ENCODE measurements at places on chromosomes 5 and 9.
A peak's percentile ranks its signal among the peaks of the same experiment; 100 is the strongest.

- no peak for DNase-seq
Observed at GRCh38 chr9:108832179-108832500, 23.6 kb downstream of the ACTL7B start.

- no peak for DNase-seq
Observed at GRCh38 chr9:22700171-22700570, 253.5 kb downstream of the DMRTA1 start.

GRCh38 chr5:58800861-58801540 lies 218.1 kb downstream of the RAB3C start:
- DNase-seq = no peak

GRCh38 chr9:129885670-129886106 lies 50.4 kb downstream of the USP20 start:
- DNase-seq = peak; percentile 30

DNA sequence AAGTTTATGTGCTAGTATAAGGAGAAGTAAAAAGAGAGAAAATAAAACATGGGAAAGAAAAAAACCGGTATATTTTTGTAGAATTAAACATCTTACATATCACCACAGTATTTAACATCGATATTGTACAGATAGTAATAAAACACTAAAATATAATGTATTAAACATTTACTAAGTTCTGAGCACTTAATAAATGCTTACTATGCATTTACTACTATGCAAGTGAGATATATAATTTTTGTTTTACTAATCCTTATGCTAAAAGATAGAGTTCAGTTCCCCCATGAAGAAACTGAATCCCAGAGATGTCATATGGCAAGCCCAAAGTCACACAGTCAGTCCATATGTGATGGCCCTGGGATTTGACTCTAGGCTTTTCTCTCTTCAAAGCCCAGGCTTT lies 51.1 kb downstream of the SH3TC2 start:
- DNase-seq = no peak

DNA sequence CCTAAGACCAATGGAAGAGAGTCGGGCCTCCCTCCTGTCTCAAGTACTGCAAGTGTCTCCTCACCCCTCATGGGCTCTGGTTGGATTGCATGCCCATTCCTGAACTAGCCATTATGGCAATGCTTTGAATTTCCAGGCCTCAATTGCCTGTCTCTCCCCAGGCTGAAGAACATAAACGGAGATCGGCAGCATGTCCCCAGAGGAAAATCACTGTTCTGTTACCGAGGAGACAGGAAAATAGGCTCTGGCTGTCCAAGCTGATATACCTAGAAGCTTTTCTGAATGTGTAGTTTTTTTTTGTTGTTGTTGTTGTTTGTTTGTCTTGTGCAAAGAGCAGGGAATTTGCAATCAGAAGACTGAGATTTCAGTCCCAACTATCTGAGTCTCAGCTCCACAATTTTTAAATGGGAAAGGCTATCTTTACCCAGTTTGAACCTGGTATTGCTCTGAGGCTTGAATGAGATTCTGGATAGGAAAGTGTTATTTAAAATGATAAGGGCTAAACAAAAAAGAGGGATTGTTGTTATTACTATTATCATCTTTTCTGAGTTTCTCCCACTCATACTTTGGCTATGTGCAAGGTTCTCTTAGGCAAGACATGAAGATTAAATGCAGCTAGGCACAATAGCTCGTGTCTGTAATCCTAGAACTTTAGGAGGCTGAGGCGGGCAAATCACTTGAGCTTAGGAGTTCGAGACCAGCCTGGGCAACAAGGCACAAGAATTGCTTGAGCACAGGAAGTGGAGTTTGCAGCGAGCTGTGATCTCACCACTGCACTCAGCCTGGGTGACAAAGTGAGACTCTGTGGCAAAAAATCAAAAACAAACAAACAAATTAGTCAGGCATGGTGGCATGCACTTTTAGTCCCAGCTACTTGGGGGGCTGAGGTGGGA lies 77.2 kb upstream of the KLF9 start:
- no peak for DNase-seq

- DNase-seq = no peak
Observed at GRCh38 chr9:2335260-2335659, 286.3 kb upstream of the VLDLR start.

DNA sequence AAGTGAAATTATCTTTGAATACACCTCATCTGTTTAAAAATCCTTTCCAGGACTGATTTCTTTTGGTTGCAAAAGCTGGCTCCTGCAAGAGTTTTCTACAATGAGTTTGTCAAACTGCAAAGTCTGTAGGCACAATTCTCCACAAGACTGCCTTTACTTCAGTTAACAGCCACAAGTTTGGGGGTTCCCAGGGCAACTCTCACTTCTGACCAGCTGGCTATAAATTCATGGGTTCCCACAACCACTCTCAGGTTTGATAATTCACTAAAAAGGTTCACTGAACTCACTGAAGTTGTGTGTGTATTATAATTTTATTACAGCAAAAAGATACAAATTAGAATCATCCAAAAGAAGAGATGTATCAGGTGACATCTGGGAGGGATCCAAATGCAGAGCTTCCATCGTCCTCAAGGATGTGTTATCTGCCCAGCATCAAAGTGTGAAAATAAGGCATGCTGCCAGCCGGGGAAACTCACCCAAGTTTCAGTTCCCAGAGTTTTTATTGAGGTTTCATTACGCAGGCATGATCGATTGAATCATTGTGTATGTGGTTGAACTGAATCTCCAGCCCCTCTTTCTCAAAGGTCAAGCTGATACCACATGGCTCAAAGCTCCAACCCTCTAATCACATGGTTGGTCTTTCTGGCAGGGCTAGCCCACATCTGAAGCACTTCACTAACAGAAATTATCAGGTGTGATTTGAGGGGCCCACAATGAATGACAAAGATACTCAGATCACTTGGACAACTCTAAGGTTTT lies 19.0 kb upstream of the PSIP1 start:
- no peak for DNase-seq

GRCh38 chr9:127396253-127396807 lies 639 bp upstream of the SLC2A8 start:
- no peak for DNase-seq

DNA sequence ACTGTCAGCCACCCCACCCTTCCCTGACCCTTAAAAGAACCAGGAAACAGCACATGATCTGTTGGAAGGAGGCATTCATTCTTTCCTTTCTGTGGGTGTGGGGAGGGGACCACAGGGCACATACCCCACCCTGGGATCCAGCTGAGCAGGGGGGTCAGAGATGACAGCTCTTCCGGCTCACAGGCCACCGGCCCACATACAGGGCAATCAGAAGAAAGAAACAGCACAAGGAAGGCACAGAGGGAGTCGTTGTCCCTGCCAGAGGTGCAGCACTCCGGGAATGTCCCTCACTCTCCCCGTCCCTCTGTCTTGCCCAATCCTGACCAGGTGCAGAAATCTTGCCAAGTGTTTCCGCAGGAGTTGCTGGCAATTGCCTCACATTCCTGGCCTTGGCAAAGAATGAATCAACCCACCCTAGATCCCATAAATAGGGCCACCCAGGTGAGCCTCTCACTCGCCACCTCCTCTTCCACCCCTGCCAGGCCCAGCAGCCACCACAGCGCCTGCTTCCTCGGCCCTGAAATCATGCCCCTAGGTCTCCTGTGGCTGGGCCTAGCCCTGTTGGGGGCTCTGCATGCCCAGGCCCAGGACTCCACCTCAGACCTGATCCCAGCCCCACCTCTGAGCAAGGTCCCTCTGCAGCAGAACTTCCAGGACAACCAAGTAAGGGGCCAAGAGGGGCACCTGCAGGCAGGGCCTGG lies at the start of gene LCN2:
TSS of gene LCN2 (plus strand) at position 453 of the 701 bp plus-strand sequence. CDS start at position 526, 73 bp downstream.
- no peak for DNase-seq

DNA sequence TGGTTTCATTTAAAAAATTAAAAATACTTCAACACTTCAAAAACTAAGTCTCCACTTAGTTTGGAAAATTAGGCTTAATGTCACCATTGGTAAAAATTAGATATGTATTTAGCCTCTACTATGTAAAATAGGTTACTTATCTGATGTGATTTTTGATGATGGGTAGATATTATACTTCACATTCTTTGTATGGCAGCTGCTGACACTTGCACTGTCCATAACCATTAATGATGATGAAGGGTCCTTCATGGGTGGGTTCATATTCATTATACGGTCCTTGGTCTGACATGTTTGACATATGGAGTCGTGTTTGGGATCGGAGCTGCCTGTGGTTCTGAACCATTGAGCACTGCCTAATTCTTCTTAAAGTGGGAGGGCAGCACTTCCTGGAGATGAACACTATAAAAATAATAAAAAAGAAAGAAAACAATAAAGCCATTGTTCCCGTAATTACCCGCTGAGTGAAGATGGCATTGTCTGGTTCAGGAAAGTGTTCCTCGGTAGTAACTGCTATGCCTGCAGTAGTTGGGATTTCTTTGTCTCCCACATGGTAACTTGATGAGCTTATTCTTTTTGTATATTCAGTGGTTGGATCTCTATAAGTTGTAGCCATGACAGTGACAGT lies 2.2 kb downstream of the LRRTM2 start:
- DNase-seq = no peak

DNA sequence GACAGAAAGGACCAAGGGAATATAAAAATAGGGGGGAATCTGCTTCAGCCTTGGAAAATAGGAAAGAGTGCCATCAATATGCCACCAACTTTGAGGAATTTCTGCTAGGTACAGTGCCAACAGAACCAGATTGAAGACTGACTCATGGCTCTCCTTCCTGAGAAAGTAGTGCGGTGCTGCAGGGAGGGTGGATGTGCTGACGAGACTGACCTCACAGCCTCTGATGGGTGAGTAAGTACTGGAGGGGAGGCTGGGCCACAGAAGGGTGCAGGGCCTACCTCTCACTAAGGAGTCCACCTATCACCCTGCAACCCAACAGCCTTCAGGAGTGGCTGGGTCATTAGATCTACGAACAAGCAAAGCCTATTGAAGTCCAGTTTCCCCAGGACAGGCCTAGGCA lies 187.6 kb downstream of the GABBR2 start:
- DNase-seq = no peak

DNA sequence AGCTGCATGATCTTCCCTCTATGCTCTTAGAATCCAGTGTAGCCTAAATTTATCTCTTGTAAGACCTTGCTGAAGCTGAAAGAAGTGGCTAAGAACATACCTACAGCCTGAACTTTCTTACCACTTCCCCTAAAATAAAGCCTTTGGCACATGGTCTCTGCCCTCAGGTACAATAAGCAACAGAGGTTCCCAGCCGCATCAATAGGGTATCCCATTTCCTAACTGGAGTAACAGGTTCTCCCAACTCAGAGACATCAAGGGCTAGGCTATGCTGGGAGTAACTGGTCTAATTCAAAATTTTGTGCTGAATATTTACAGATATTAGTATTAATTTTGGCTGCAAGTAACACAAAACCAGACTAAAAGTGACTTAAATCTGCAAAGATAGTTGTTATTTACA lies 335.8 kb upstream of the TRPC7 start:
- DNase-seq = no peak

- no peak for DNase-seq
Observed at GRCh38 chr5:3010953-3011763, 259.7 kb upstream of the IRX2 start.

- peak; percentile 35 for DNase-seq
Observed at GRCh38 chr5:164504141-164504772, 998.8 kb downstream of the MAT2B start.

- no peak for DNase-seq
Observed at GRCh38 chr5:125609011-125609410, 814.2 kb upstream of the GRAMD2B start.

GRCh38 chr5:83654427-83654994 lies 66.1 kb downstream of the HAPLN1 start:
- DNase-seq = no peak

DNA sequence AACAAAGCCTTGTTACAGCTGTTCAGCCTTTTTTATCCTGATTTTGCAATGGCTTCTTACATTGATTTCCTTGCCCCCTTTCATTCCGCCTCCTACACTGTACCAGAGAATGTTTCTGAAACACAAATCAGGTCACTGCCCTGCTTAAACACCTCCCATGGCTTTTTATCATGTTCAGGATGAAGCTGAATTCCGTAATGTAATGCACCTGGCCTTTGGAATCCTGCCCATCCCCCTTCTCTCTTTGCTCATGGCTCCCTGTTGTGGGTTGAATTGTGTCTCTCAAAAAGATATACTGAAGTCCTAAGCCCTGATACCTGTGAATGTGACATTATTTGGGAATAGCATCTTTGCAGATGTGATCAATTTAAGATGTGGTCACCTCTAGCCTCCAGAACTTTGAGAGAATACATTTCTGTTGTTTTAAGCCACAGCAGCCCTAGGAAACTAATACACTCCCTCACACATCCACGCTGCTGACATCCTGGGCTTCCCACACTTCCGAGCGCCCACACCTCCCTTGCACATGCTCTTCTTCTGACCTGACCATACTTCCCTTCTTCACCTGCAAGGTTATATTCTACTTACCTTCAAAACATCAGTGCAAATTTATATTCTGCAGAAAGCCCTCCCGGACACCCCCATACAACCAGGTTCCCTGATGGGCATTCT lies 101.2 kb downstream of the DNAH5 start:
- no peak for DNase-seq

GRCh38 chr9:92180669-92181181 lies 65.5 kb upstream of the SPTLC1 start:
- DNase-seq = no peak

- no peak for DNase-seq
Observed at GRCh38 chr5:80143491-80143890, 108.3 kb downstream of the THBS4 start.

DNA sequence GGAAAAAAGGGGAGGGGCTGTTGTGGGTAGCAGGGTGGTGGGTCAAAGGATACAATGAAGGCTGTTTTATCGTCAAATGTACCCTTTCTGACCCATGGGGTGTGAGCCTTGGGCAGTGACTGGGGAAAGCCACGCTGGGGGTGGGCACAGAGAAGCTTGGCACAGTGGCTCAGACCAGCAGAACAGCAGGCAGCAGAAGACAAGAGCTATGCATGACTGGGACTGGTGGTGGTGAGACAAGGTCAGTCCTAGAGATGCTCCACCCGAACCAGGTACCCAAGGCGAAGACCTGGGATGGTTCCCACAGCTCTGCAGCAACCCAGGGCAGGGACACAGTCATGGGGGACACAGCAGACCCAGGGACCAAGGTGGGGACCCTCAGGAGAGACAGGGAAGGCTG lies 38.3 kb downstream of the BICD2 start:
- DNase-seq = no peak

- no peak for DNase-seq
Observed at GRCh38 chr5:2149195-2149539, 266.4 kb upstream of the IRX4 start.

GRCh38 chr5:107268241-107268640 lies 402.5 kb downstream of the EFNA5 start:
- no peak for DNase-seq

DNA sequence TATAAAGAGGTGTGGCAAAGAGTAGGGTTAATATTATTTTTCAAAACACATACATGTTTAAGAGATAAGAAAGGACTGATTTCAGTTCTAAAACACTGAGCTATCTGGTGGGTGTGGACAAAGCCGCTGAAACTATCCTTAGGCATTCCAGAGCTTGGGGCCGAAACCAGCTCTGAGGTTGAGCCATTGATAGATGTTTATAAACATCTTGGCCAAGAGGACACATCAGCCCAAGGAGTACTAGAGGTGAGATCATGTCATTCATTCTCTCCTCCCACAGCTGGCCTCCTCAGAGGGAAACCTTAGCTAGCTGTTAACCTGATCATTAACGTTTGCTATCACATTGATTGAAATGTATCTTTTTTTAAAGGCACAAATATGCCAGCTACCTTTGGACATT lies 89.9 kb downstream of the NLN start:
- DNase-seq = no peak

GRCh38 chr9:121310571-121310970 lies 42.6 kb downstream of the GSN start:
- no peak for DNase-seq

- no peak for DNase-seq
Observed at GRCh38 chr9:97519441-97519970, 18.0 kb downstream of the TMOD1 start.

- no peak for DNase-seq
Observed at GRCh38 chr5:31231177-31231838, 37.8 kb downstream of the CDH6 start.
